ENCODE measurements at places on chromosomes 5 and 9. TPM values are rescaled to one million over a fixed set of nuclear protein-coding genes. Genes with fewer than 3 reads are reported as not detected.

Gene TEX10
- 50.5 TPM for total RNA-seq

DNA sequence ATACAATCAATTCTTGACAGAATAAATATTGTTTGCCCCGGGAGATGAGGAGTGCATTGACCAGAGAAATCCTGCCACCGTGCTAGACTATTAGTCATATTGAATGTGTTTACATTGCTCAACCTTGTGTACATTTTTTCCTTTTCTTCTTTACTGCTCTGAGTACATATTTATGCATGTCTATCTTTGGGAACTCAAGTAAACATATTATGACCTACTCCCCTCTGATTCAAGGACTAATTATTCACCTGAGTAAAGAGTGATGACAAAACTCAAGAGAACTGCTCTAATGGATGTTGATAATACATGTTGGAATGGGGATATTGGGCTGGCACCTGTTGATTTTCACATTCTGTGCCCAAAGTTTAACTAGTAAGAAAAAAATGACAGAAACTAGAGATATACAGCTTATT is 3.9 kb upstream of the SPINK1 start:
- no peaks in the 10 kb centered on the region for H3K36me3 ChIP-seq
- no peak for DNase-seq
- no peak overlapping the region for H3K27ac ChIP-seq

DNA sequence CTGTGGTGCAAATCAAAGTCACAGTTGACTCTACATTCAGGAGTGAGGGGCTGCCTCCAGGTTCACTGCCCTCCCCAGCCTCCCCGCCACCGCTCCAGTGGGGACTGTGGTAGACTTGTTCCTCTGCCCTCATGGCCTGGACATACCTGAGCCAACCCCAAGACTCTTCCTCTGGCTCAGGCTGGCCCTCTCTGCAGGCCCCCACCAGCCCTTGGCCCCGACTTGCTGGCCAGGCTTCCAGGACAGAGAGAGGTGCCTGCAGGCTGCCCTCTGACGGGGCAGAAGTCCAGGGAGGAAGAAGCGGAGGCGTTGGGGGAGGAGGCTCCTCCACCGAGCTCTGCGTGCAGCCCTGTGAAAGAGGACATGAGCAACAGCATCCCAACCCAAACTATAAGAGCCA is 2.8 kb upstream of the SARDH start:
- H3K4me3 ChIP-seq = no peak overlapping the region
- H3K27me3 ChIP-seq = peaks cover 7% of the 10 kb centered on the region
- no peaks in the 10 kb centered on the region for H3K36me3 ChIP-seq
- DNase-seq = no peak
- no peak overlapping the region for H3K27ac ChIP-seq
- peaks cover 13% of the 10 kb centered on the region for H3K4me1 ChIP-seq

DNA sequence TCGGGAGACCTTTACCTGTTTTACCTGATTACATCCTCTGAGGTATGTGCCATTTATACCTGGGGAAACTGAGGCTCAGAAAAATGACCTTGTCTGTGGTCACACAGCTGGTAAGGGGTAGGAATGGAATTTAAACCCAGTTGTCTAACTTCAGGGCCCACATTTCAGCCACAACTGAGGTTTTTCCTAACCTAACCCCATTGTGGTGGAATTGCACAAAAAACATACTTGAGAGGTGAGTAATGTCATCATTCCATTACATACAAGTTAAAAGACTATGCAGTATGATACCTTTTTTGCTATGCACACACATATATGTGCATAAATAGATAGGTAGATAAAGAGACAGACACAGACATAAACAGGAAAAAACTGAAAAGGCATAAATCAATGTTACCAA is 14.1 kb downstream of the FGF1 start:
- H3K27me3 ChIP-seq = no peaks in the 10 kb centered on the region
- no peaks in the 10 kb centered on the region for H3K36me3 ChIP-seq

DNA sequence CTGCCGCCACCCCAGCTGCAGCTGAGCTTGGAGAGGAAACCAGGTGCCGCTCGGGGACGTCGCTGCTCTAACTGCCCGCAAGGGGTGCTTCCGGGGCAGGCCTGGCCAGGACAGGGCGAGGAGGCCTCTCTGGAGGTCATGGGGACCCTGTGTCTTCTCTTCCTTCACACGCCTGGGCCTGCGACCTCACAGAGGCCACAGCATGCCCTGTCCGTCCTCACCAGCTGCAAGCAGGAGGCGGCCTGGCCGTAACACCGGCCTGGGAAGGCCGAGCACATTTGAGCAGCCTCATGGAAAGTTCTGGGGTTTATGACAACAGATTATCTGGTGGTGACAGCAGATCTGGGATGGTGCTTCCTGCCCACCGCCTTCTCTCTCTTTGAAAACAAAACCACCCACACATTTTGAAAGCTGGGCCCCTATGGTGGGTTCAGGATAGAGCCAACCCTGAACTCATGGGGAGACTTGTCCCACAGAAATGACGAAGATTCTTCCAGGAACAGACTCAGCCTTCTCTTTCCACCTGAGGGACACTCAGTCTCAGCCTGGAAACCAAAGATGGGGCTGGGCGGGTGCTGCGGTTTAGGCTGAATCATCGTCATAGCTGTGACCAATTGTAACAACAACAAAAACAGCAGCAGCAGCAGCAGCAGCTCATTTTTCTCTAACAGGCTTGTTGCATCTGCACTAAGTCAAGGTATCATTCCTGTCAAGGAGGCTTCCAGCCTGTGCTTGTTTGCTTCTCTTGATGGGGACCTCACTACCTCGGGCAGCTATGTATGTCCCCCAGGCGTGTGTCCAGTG is 99.6 kb upstream of the RAPGEF1 start:
- H3K27ac ChIP-seq = peak overlapping the region; percentile 76
- no peaks in the 10 kb centered on the region for H3K36me3 ChIP-seq
- DNase-seq = no peak
- no peak overlapping the region for H3K4me3 ChIP-seq

Gene AGXT2
- not detected for total RNA-seq

GRCh38 chr5:88734983-88735382 is 148.0 kb downstream of the MEF2C start:
- H3K36me3 ChIP-seq = no peaks in the 10 kb centered on the region
- DNase-seq = no peak
- no peaks in the 10 kb centered on the region for H3K27me3 ChIP-seq
- H3K27ac ChIP-seq = no peak overlapping the region
- H3K4me3 ChIP-seq = no peak overlapping the region

DNA sequence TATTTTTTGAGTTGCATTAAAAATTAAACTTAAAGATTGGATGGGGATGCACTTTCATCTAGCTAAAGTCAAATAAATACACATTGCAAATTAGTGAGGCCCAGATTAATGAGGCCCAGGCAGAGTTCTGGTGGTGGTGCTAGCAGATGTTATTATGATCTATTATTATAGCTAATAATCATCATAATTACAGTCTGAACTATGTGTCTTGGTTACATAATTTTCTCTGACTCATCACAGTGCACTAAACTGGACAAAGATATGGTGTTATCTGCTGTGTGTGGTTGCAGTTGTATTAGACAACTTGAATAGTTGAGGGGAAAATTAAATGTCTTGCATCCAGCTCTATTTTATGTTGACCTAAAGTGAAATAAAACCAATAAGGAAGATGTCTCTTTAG is 568.8 kb downstream of the TLR4 start:
- H3K27me3 ChIP-seq = no peaks in the 10 kb centered on the region
- H3K4me1 ChIP-seq = peaks cover 10% of the 10 kb centered on the region
- H3K36me3 ChIP-seq = no peaks in the 10 kb centered on the region

GRCh38 chr9:124213396-124213795 is 44.4 kb upstream of the NEK6 start:
- H3K27me3 ChIP-seq = no peaks in the 10 kb centered on the region
- H3K4me1 ChIP-seq = peaks cover 7% of the 10 kb centered on the region
- no peak overlapping the region for H3K27ac ChIP-seq
- no peaks in the 10 kb centered on the region for H3K36me3 ChIP-seq
- DNase-seq = no peak

DNA sequence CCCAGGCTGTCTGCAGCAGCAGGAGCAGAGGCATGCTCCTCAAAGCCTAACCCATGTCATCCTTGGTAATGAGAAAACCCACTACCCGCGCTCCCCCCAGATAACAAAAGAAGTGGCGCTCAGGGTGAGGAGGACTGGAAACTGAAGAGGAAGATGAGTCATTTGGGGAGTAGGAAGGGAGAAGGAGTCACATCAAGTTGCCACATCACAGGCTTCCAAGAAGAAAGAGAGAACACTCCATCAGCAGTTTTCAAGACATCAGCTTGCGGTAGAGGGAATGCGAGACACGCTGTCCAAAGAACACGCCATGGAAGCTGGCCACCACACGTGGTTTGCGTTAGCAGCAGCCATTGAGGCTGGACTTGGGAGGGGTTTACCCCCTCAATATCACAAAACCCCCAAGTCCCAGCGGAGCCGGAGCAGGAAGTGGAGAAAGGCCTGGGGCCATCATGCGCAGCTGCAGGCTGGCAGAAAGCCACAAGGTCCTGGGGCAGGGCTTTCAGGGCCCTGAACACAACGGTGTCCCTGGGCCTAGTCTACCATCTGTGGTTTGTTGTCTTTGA is 41.5 kb downstream of the SH3PXD2B start:
- H3K27ac ChIP-seq = no peak overlapping the region
- H3K4me1 ChIP-seq = 0 out of 2 replicates have a peak, but pooled peaks cover 12% of the 10 kb centered on the region
- no peak for DNase-seq
- peaks cover 23% of the 10 kb centered on the region for H3K36me3 ChIP-seq

- H3K4me3 ChIP-seq = no peak overlapping the region
- peaks cover 38% of the 10 kb centered on the region for H3K36me3 ChIP-seq
- no peak for DNase-seq
- H3K27ac ChIP-seq = no peak overlapping the region
- H3K4me1 ChIP-seq = peaks cover 6% of the 10 kb centered on the region
- H3K27me3 ChIP-seq = no peaks in the 10 kb centered on the region
These were observed 38.8 kb upstream of the RGMB start for GRCh38 chr5:98734646-98735045.

- peaks cover 26% of the 10 kb centered on the region for H3K4me1 ChIP-seq
- H3K27me3 ChIP-seq = no peaks in the 10 kb centered on the region
- no peak overlapping the region for H3K4me3 ChIP-seq
- DNase-seq = peak; percentile 20
These were observed 467.7 kb upstream of the ACO1 start for GRCh38 chr9:31916591-31917241.

DNA sequence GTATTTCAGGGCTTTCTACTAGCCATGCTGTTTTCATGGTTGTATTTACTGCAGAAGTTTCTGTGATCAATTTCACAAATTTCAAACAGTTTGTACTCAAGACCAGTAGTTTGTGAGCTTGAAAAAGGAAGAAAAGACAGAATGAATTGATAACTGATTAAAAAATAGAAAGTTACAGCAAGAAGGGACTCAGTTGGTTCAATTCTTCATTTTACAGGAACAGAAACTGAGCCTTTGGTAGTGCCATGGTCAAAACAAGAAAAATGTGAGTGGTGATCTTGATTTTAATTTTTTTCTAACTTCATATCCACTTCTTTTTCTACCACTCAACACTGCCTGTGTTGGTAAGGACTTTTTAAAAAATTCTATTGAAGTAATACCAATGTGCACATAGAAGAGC is 206.6 kb upstream of the NREP start:
- H3K4me1 ChIP-seq = no peaks in the 10 kb centered on the region
- H3K27ac ChIP-seq = no peak overlapping the region
- H3K27me3 ChIP-seq = no peaks in the 10 kb centered on the region
- no peak overlapping the region for H3K4me3 ChIP-seq

Gene PCDHGA12
- 2.1 TPM for total RNA-seq

Gene DDX46
- total RNA-seq = 91.4 TPM

Gene PCDHA6
- 2.4 TPM for total RNA-seq

GRCh38 chr5:172664018-172664417 is 23.0 kb downstream of the NEURL1B start:
- DNase-seq = no peak
- H3K36me3 ChIP-seq = no peaks in the 10 kb centered on the region
- H3K4me1 ChIP-seq = peaks cover 11% of the 10 kb centered on the region
- no peak overlapping the region for H3K4me3 ChIP-seq
- H3K27me3 ChIP-seq = no peaks in the 10 kb centered on the region
- no peak overlapping the region for H3K27ac ChIP-seq

Gene NELFB
- 94.7 TPM for total RNA-seq

DNA sequence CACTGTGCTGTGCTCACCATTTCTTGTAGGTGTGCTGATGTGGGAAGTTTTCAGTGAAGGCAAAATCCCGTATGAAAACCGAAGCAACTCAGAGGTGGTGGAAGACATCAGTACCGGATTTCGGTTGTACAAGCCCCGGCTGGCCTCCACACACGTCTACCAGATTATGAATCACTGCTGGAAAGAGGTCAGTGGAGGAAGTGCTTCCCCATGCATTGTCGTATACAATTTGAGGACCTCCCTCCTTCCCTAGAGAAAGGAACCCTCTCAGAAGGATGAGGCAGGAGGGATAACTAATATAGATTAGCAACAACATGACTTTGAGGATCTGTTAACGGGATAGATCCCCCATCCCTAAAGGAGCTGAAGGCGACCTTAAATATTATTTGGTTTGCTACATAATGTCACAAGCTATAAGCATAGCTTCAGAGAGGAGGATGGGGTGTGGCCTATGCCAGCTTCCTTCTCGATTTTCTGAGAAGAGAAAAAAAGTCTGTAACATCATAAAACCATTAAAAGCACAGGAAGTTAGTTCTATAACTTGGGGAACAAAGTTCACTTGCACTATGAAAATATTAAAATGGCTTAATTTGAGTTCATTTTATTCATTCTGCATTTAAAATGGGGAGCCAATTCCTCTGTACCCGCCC is 17.0 kb upstream of the CYFIP2 start:
- no peak overlapping the region for H3K27ac ChIP-seq
- no peak for DNase-seq
- H3K4me1 ChIP-seq = peaks cover 16% of the 10 kb centered on the region

GRCh38 chr5:127615916-127616315 is 33.0 kb upstream of the CTXN3 start:
- no peaks in the 10 kb centered on the region for H3K4me1 ChIP-seq
- H3K4me3 ChIP-seq = no peak overlapping the region
- H3K27ac ChIP-seq = no peak overlapping the region
- no peaks in the 10 kb centered on the region for H3K27me3 ChIP-seq

DNA sequence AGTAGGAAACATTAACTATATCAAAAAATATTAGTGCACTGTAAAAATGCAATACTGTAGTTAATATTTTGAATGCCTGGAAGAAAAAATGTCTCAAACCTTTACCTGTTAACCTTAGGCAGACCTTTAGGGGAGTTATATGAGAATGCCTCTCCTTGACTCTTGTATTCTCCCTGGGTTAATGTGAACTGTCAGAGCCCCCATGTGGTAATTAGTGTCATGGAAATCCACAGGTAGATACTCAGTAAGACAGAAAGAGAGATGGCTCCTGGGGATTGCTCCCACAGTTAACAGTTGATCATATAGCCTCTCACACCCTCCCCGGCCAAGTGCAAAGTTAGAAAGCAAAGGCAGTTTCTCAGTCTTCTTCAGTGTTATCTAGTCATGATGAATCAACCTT is 742.8 kb downstream of the NR2F1-AS1 start:
- no peak overlapping the region for H3K27ac ChIP-seq
- no peaks in the 10 kb centered on the region for H3K4me1 ChIP-seq
- no peak for DNase-seq
- H3K4me3 ChIP-seq = no peak overlapping the region

- no peaks in the 10 kb centered on the region for H3K27me3 ChIP-seq
- H3K4me1 ChIP-seq = peaks cover 70% of the 10 kb centered on the region
- no peak overlapping the region for H3K27ac ChIP-seq
- H3K36me3 ChIP-seq = peaks cover 28% of the 10 kb centered on the region
These were observed 8.3 kb downstream of the TLE4 start for GRCh38 chr9:79580055-79580454.

- H3K4me1 ChIP-seq = peaks cover 23% of the 10 kb centered on the region
- no peaks in the 10 kb centered on the region for H3K36me3 ChIP-seq
- peak within 1 kb of the TSS; percentile 97 for H3K27ac ChIP-seq
- DNase-seq = peak; percentile 50
- H3K27me3 ChIP-seq = no peaks in the 10 kb centered on the region
- peak within 1 kb of the TSS; percentile 83 for H3K4me3 ChIP-seq
These were observed at the start of gene FAXDC2 for GRCh38 chr5:154850255-154851062. TSS of gene FAXDC2 (minus strand) at chr5:154850603. CDS start at chr5:154838178, 12,425 bp downstream.

GRCh38 chr5:29899583-29899982 is 1293.9 kb upstream of the CDH6 start:
- H3K4me3 ChIP-seq = no peak overlapping the region
- no peak for DNase-seq
- no peaks in the 10 kb centered on the region for H3K27me3 ChIP-seq

Data from WTC11 (cell line).